G401 (cell line): ENCODE measurements at places on chromosomes 11 and 22.

GRCh38 chr11:73648571-73649046, 2.2 kb downstream of the PLEKHB1 start:
- no peak for DNase-seq

- no peak for DNase-seq
Measured at GRCh38 chr22:16964366-16964765, 43.7 kb downstream of the GAB4 start.

DNA sequence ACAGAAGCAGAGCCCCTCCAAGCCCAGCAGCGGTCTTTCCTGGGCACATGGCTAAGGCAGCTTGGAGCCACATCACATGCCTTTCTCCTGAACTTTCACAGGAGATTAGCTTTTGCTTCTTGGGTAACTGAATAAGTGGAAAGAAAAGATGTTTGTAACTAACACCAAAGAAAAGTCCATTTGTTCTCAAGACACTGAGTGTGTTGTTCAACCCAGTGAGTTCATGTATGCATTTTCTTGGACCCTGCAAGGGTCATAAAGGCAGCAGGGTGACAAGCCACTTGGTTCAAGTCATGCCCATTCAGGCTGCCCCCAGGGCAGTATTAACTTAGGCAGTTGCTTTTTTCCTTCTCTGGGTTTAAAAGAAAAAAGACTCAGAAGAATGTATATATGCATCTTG, 203.4 kb downstream of the FAM76B start:
- DNase-seq, result no peak

- peak; percentile 31 for DNase-seq
Measured at GRCh38 chr11:76023236-76024068, 182.8 kb downstream of the WNT11 start.

- no peak for DNase-seq
Measured at GRCh38 chr11:86889001-86889341, 66.2 kb downstream of the FZD4 start.

DNA sequence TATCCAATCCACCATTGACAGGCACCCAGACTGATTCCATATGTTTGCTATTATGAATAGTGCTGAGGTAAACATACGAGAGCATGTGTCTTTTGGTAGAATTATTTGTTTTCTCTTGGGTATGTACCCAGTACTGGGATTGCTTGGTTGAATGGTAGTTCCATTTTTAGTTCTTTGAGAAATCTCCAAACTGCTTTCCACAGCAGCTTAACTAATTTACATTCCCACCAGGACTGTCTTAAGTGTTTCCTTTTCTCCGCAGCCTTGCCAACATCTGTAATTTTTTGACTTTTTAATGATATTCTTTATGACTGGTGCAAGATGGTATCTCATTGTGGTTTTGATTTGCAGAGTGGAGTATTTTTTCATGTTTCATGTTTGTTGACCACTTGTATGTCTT, 8.3 kb downstream of the FDX1 start:
- DNase-seq, result no peak

DNA sequence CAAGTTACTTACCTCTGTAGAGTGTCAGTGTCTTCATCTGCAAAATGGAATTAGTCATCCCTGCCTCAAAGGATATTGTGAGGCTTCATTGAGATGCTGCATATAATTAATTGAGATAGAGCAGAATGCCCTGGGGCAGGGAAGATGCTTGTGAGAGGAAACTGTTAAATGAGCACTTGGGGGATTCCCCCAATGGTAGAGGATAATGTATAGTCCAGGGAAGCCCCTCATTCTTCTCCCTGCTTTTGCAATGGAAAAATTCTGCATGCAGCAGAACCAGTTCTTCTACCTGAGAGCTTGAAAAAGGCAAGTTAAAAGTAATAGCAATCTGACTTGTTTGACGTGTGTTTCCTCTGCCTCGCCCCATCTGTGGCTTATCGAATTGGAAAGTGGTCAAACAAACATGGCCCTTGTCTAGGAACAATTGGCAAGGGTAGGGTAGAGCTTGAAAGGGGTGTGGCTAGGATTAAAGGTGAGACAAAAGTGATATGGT, 90.9 kb downstream of the NAV2 start:
- DNase-seq, result no peak

DNA sequence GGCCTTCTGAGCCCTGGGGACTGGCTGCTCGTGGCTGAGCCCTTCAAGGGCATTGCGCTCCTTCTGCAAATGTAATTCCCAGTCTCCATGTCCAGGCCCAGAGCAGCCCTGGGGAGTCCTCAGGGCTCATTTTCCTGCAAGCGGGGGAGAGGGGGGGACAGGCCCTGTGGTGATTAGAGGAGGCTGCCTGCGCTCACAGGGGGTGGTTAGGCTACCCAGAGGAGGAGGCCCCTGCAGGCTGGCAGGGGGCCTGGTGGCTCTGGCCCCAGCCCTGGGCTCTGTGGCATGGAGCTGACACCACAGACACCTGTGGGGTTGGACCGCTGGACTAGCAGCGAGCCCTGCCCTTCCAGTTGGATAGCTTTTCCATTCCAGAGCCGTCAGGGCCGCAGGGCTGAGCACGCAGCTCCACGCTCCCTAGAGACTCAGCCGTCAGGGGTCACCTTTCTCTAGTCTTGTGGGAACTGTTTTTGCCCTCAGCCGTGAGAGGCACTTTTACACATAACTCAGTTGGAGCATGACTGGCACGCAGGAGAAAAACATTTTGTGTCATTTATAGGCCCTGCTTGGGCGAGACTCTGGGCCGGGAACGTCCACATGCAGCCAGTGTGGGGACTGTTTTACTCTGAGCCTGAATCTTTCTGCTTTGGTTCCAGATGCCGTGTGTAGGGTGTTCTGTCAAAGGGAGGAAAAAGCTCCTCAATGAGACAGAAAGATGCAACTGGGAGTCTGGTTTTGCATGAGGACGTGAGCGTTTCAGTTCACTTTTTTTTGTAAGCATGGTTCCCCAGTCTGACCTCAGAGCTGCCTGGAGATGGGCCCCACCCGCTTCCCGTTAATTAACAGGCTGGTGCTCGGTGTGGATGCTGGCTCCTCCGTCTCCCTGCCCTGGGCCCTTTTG, 58.1 kb downstream of the LRP5 start:
- no peak for DNase-seq

GRCh38 chr11:11416502-11416901, 63.5 kb upstream of the CSNK2A3 start:
- no peak for DNase-seq

- peak; percentile 97 for DNase-seq
Measured at GRCh38 chr22:31661851-31662667, at the start of gene PISD. TSS of gene PISD (minus strand) at chr22:31662215. CDS start at chr22:31662208, 7 bp downstream.
